Activated CD8-positive, alpha-beta T cell treated with anti-CD3 and anti-CD28 coated beads for 36 hours (primary cell): ENCODE measurements at places on chromosomes 7 and 10. TPM values are rescaled to one million over a fixed set of nuclear protein-coding genes. Genes with fewer than 3 reads are reported as not detected.

The ATAD1 gene
- total RNA-seq, result 43.8 TPM

The C10orf90 gene
- not detected for total RNA-seq

The PBLD gene
- total RNA-seq, result 0.85 TPM

The GPR85 gene
- not detected for total RNA-seq

The SOSTDC1 gene
- total RNA-seq, result not detected

The SLC18A2 gene
- 0.14 TPM for total RNA-seq

The SCART1 gene
- 2.9 TPM for total RNA-seq

GRCh38 chr7:125934539-125934938 lies 1004.9 kb upstream of the POT1 start:
- no peaks in the 10 kb centered on the region for H3K36me3 ChIP-seq
- H3K4me3 ChIP-seq, result no peak overlapping the region
- H3K27ac ChIP-seq, result no peak overlapping the region

DNA sequence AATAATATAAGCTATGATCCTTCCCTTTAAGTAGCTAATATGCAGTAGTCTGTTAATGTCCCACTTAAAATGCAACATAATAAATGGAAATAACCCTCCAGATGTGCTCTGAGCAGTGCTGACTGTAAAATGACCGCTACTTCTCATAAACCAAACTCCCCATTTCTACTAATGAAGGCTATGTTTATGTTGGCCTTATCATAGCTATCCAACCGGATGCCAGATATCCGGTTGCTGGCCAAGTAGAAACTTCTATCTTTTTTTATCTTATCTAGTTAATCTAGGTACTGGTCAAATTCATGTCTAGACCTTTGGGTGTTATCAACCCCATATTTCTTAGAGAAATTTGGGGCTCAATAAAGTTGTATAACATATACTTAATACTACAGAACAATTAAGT lies 56.6 kb downstream of the CHRM2 start:
- no peak overlapping the region for H3K4me3 ChIP-seq
- H3K27me3 ChIP-seq, result no peaks in the 10 kb centered on the region
- no peak for DNase-seq
- H3K36me3 ChIP-seq, result no peaks in the 10 kb centered on the region

- H3K27ac ChIP-seq, result no peak overlapping the region
- H3K36me3 ChIP-seq, result no peaks in the 10 kb centered on the region
- no peak for DNase-seq
- H3K4me1 ChIP-seq, result no peaks in the 10 kb centered on the region
- no peak overlapping the region for H3K4me3 ChIP-seq
Measured at GRCh38 chr10:97590748-97591495, 1.4 kb downstream of the C10orf62 start.

DNA sequence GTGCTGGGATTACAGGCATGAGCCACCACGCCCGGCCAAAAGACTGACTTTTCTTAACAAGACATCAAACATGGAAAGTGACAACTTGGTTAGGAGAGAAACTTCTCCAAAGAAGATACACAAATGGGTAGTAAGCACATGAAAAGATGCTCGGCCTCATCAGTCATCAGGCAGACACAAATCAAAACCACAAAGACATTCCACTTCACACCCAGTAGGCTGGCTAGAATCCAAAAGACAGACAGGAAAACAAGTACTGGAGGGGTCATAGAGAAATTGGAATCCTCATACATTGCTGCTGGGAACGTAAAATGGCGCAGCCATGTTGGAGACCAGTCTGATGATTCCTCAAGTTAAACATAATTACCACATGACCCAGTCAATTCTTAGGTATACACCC lies 16.4 kb downstream of the SEPHS1 start:
- no peak overlapping the region for H3K4me3 ChIP-seq
- no peaks in the 10 kb centered on the region for H3K27me3 ChIP-seq
- no peak overlapping the region for H3K27ac ChIP-seq
- DNase-seq, result no peak
- H3K36me3 ChIP-seq, result peaks cover 53% of the 10 kb centered on the region

GRCh38 chr10:95987685-95988426 lies 55.5 kb upstream of the CCNJ start:
- H3K27me3 ChIP-seq, result no peaks in the 10 kb centered on the region
- H3K36me3 ChIP-seq, result no peaks in the 10 kb centered on the region
- no peak for DNase-seq
- no peaks in the 10 kb centered on the region for H3K4me1 ChIP-seq
- no peak overlapping the region for H3K4me3 ChIP-seq

GRCh38 chr10:71819985-71820384 lies 31.1 kb downstream of the PSAP start:
- peaks cover 15% of the 10 kb centered on the region for H3K4me1 ChIP-seq
- DNase-seq, result no peak
- H3K36me3 ChIP-seq, result peaks cover 43% of the 10 kb centered on the region

- H3K36me3 ChIP-seq, result no peaks in the 10 kb centered on the region
- no peak for DNase-seq
- H3K27me3 ChIP-seq, result no peaks in the 10 kb centered on the region
- no peaks in the 10 kb centered on the region for H3K4me1 ChIP-seq
Measured at GRCh38 chr7:123961771-123962170, 36.7 kb downstream of the SPAM1 start.

GRCh38 chr10:63313066-63313717 lies 152.6 kb downstream of the JMJD1C start:
- H3K4me1 ChIP-seq, result peaks cover 2% of the 10 kb centered on the region
- H3K27me3 ChIP-seq, result no peaks in the 10 kb centered on the region
- peaks cover 3% of the 10 kb centered on the region for H3K36me3 ChIP-seq
- DNase-seq, result no peak
- no peak overlapping the region for H3K27ac ChIP-seq

DNA sequence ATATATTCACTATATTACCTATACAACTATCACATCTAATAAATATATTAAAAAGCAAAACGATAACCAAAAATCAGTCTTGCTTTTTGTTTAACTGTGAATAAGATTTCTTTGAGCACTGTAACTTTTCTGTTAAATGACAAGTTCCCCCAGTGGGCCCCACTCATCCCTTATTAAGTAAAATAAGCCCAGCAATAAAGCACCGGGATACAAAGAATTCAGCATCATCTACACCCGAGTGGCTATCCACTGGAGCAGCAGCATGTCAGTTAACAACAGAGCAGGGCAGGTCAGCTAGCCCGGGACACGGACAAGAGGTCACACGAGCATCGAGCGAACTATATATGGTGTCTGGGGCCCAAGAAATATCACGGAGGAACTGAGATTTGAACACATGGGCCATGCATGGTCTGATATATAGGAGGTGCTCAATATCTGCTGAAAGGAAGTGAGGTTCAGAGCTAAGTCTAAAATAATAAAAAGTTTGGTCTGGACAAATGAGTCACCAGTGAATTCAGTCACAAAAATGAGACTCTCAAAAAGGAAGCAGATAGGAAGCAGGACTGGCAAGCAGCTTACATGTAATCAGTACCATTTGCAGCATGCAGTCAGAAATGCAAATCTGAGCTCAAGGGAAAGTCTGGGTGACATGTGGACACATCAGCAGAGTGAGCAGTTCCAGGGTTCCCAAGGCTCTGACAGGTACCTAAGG lies 4.1 kb downstream of the ERCC6 start:
- peak; percentile 43 for DNase-seq
- peaks cover 3% of the 10 kb centered on the region for H3K27me3 ChIP-seq
- peaks cover 38% of the 10 kb centered on the region for H3K4me1 ChIP-seq
- peaks cover 26% of the 10 kb centered on the region for H3K36me3 ChIP-seq

DNA sequence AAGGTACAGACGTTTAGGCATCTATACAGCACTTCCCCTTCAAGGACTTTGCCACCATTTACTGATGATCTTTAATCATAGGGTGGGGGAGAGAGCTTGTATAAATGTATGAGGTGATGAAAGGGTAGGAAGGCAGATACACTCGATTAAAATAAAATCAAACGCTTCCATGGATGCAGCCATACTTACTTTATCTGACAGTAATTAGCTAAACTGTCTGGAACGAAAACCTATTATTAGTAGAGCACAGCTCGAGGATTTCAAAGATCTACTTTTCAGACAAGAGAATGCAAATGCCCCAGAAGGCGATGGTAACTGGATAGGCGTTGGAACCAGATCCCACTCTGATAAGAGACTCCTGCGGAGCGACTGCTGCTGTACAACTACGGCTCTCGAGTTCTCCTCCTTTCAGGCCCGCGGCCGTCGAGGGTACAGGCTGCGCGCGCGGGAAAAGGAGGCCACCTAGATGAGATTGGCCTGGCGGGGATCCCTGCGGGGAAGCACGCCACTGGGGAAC lies 3.1 kb upstream of the NKX2-3 start:
- H3K27ac ChIP-seq, result no peak overlapping the region
- H3K4me1 ChIP-seq, result peaks cover 28% of the 10 kb centered on the region
- peaks cover 88% of the 10 kb centered on the region for H3K27me3 ChIP-seq
- no peaks in the 10 kb centered on the region for H3K36me3 ChIP-seq
- H3K4me3 ChIP-seq, result no peak overlapping the region

DNA sequence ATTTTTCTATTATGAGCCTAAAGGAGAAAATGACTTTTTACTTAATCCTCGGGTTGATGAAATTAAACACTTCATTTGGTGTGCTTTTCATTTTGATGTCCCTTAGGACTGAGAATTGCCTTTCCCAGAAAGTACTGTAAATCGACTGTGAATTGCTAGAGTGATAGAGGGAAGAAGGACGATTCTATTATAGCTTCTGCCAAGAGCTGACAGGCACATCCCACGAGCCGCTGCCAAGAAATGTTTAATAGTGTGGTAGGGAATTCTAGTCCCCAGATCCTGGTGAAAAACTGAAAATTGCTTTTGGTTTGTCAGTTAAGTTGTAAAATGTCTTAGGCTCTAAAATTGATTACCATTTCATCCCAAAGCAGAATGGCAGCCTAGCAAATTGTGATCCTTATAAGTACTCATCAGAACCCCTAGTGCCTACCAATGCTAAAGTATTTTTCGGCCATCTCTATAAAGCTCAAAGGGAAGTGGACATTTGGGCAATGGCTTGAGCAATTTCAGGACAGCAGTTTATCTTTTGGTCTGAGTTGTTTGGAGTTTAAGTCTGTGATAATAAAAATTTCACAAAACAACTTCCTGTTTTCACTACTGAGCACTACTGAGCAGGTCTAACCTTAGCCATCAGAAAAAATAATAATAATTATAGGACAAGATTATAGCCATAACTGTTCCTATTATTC lies 44.6 kb upstream of the HYCC1 start:
- DNase-seq, result no peak
- H3K27me3 ChIP-seq, result no peaks in the 10 kb centered on the region
- H3K4me3 ChIP-seq, result no peak overlapping the region
- H3K4me1 ChIP-seq, result no peaks in the 10 kb centered on the region
- no peaks in the 10 kb centered on the region for H3K36me3 ChIP-seq
- H3K27ac ChIP-seq, result no peak overlapping the region

GRCh38 chr7:136063326-136063666 lies 86.1 kb upstream of the MTPN start:
- DNase-seq, result no peak
- no peak overlapping the region for H3K4me3 ChIP-seq
- no peaks in the 10 kb centered on the region for H3K4me1 ChIP-seq
- H3K36me3 ChIP-seq, result peaks cover 2% of the 10 kb centered on the region
- H3K27ac ChIP-seq, result no peak overlapping the region

DNA sequence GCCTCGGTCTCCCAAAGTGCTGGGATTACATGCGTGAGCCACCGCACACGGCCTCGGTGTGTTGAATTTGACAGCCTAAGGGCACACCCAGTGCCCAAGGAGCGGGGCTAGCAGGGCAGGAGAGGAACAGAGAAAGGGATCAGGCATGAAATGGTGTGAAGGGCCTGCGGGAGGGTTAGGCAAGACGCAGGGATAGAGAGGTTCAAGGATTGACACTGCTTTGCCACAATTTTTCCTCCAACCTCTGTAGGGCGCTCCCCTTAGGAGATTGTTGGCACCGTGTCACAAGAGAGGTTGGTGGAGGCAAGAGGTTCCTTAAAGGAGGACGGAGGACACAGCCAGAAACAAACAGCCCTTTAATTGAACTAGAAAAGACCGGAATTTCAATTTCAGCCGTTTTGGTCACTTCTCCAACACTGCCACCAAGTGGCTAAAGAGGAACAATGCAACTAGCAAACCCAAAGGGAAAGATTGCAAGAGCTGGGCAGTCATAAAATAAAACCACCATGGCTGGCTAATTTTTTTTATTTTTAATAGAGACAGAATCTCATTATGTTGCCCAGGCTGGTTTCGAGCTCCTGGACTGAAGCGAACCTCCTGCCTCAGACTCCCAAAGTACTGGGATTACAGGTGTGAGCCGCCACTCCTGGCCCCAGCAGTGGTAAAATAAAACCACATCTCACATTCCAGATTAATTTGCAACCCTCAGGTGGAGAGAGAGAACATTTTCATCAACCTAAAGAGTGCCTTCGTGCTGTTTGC lies 6.9 kb upstream of the CREB3L2 start:
- no peak overlapping the region for H3K27ac ChIP-seq
- no peaks in the 10 kb centered on the region for H3K4me1 ChIP-seq
- H3K36me3 ChIP-seq, result no peaks in the 10 kb centered on the region
- DNase-seq, result peak; percentile 29
- H3K27me3 ChIP-seq, result peaks cover 2% of the 10 kb centered on the region

- H3K27ac ChIP-seq, result no peak overlapping the region
- H3K36me3 ChIP-seq, result no peaks in the 10 kb centered on the region
- DNase-seq, result no peak
- H3K4me3 ChIP-seq, result no peak overlapping the region
Measured at GRCh38 chr10:32988604-32989003, 30.6 kb upstream of the ITGB1 start.

- DNase-seq, result no peak
- H3K4me3 ChIP-seq, result no peak overlapping the region
- no peak overlapping the region for H3K27ac ChIP-seq
- H3K4me1 ChIP-seq, result peaks cover 4% of the 10 kb centered on the region
Measured at GRCh38 chr7:21193895-21194294, 234.0 kb upstream of the SP4 start.

GRCh38 chr7:17546189-17546588 lies 247.7 kb downstream of the AHR start:
- no peak overlapping the region for H3K27ac ChIP-seq
- H3K4me1 ChIP-seq, result no peaks in the 10 kb centered on the region
- H3K27me3 ChIP-seq, result peaks cover 4% of the 10 kb centered on the region
- H3K4me3 ChIP-seq, result no peak overlapping the region
- no peaks in the 10 kb centered on the region for H3K36me3 ChIP-seq

DNA sequence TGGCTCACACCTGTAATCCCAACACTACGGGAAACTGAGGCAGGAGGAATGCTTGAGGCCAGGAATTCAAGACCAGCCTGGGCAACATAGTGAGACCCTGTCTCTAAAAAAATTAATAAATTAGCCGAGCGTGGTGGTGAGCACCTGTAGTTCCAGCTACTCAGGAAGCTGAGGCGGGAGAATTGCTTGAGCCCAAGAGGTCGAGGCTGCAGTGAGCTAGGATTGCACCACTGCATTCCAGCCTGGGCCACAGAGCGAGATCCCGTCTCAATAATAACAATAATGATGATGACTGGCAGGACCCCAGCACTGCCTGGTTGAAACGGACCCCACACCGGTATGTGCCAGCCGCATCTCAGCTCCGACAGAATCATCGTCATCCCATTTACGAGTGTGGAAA lies 93.0 kb downstream of the ELFN1 start:
- no peaks in the 10 kb centered on the region for H3K36me3 ChIP-seq
- DNase-seq, result no peak
- no peaks in the 10 kb centered on the region for H3K27me3 ChIP-seq
- H3K4me1 ChIP-seq, result no peaks in the 10 kb centered on the region

- no peaks in the 10 kb centered on the region for H3K4me1 ChIP-seq
- no peaks in the 10 kb centered on the region for H3K36me3 ChIP-seq
- H3K27me3 ChIP-seq, result peaks cover 14% of the 10 kb centered on the region
- no peak overlapping the region for H3K4me3 ChIP-seq
- H3K27ac ChIP-seq, result no peak overlapping the region
Measured at GRCh38 chr10:100575585-100576281, 40.0 kb downstream of the HIF1AN start.

GRCh38 chr7:80508440-80508839 lies 3.4 kb downstream of the GNAT3 start:
- no peak overlapping the region for H3K4me3 ChIP-seq
- H3K4me1 ChIP-seq, result no peaks in the 10 kb centered on the region
- no peaks in the 10 kb centered on the region for H3K27me3 ChIP-seq
- H3K36me3 ChIP-seq, result no peaks in the 10 kb centered on the region
